Activated CD4-positive, CD25-positive, alpha-beta regulatory T cell treated with anti-CD3 and anti-CD28 coated beads, Interleukin-2, amount 50 U/mL, for 24 hours (primary cell): ENCODE measurements at places on chromosomes 7 and 10.
A peak's percentile ranks its signal among the peaks of the same experiment; 100 is the strongest.

DNA sequence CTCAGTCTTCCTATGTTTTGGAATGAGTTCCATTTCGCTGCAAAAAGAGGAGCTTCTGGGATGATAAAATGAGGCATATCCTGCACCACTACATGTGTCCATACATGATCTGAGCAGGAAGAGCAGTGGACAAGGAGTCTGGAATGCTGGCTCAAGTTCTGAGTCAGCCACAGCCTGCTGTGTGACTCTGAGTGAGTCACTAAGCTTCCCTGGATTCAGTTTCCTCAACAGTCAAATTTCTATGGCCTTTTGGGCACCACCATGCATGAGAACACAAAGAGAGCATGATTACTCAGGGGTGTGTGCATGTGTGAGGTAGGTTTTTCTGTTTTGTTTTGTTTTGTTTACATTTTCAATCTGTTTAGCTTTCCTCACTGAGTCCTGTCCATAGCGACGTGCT lies 254.6 kb downstream of the ANKRD30A start:
- no peak for ATAC-seq

GRCh38 chr7:30968294-30968693 lies 4.5 kb downstream of the GHRHR start:
- no peak for ATAC-seq

- ATAC-seq = no peak
Observed at GRCh38 chr7:20032741-20033140, 184.4 kb downstream of the MACC1 start.

- peak; percentile 64 for ATAC-seq
Observed at GRCh38 chr7:134660961-134661376, 14.3 kb downstream of the BPGM start.

DNA sequence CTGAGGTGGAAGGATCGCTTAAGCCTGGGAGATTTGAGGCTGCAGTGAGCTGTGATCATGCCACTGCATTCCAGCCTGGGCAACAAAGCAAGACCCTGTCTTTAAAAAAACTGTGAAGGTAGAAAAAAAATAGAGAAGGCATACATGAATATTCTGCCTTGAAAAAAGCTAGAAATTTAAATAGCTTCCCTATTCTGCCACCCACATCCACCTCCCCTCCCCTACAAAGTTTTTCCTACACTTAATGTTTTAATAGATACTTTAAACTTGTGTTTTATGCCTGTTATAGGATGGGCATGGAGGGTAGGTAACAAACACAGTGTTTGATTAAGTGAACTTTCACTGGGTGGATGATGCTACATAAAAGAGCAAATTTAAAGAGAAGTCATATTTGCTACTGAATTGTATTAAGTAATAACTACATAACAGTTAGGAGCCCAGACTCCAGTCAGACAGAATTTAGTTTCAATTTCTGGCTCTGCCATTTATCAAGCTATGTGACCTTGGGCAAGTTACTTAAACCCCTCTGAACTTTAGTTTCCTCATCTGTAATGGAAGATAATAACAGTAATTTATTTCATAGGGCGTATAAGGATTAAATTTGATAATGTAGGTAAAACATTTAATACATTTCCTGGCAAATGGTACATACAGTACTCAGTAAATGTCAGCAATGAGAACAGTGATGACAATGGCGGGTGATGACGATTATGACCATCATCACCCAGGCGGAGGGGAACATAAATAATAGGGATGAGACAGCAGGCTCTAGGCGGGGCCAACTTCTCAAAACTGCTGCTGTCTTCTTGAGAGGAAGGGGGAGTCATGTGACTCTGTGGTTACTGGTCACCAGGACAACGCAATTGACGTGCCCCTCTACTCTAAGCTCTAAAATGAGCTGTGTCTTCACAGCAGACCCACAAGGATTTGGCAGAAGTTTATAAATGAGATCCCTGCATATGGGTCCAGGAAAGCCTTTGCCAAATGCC lies 15.8 kb downstream of the DNMBP start:
- peak; percentile 94 for ATAC-seq

- no peak for ATAC-seq
Observed at GRCh38 chr7:31785101-31785500, 98.1 kb downstream of the PPP1R17 start.

DNA sequence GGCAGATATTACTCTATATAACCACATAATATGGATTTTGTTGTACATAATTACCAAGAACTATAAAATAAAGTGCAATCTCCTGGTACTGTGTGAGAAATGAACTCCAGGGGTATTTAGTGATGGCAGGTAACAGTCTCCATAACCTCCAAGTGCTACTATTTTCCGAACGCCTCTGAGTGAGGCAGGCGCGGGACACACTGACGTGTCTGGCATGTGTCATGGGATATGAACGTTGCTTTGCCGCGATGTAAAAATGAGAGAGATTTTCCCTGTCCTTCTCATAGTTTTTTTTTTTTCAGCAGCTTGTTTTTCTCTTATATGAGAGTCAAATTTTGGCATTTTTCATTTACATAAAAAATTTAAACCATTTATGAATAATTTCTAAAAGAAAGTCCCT lies 3.6 kb downstream of the ADARB2 start:
- ATAC-seq = no peak

DNA sequence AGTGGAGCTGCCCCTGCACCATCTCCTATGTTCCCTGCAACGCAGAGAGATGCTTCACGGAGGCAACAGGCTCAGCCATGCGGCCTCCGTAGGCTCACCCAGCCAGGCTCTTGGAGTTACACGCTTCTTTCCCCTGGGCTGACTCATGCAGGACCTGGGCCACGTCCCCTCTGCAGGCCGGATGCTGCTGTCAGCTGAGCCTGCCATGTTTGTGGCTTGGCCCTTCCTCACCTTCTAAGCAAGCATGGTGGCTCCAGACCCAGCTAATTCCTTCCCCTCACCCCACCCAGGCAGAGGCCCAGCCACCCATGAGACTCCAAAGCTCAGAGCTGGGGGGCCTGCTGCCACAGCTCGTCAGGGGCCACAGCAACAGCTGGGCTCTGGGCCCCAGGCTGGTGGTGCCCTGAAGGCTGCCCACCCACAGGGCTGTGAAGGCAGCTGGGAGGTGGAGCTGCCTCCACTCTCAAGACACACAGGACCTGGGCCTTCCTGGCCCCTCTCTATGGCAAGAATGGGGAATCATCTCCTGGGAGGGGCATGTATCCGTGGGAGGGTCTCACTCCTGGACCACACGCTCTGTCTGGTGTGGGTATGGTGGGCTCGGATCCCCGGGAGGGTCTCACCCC lies 219.6 kb downstream of the ELFN1 start:
- ATAC-seq = peak; percentile 30

DNA sequence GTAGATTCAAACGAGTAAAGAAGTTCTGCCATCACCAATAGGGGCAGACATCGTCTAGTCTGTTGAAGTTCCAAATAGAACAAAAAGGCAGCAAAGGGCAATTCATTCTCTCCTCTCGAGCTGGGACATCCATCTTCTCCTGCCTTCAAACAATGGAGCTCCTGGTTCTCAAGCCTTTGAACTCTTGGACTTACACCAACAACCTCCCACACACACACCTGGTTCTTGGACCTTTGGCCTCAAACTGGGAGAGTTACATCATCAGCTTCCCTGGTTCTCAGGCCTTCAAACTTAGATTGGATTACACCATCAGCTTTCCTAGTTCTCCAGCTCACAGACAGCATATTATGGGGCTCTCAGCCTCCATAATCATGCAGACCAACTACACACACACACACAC lies 9.8 kb upstream of the GIMAP5 start:
- ATAC-seq = no peak

- no peak for ATAC-seq
Observed at GRCh38 chr10:11949152-11949551, 93.5 kb downstream of the UPF2 start.

- peak; percentile 71 for ATAC-seq
Observed at GRCh38 chr10:21173802-21174714, 276.9 kb upstream of the NEBL start.

- peak; percentile 14 for ATAC-seq
Observed at GRCh38 chr7:155457544-155458110, 302 bp upstream of the EN2 start.

GRCh38 chr7:139292821-139293220 lies 48.3 kb upstream of the FMC1 start:
- ATAC-seq = no peak

DNA sequence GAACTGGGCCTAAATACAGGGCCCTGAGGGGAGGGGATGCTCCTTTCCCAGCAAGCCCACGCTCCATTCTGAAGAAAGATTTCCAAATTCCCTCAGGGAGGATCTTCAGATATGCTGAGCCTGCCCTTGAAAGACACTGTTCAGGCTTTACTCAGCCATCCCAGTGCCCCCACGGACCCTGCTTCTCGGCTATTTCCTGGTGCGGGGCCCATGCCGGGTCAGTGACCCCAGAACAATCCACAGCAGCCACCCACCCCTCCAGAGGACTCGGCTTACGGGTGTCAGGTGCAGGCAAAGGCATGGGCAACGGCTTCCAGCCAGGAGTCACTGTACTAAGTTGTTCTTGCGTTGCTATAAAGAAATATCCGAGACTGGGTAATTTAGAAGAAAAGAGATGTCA lies 137.1 kb downstream of the OAT start:
- ATAC-seq = no peak

DNA sequence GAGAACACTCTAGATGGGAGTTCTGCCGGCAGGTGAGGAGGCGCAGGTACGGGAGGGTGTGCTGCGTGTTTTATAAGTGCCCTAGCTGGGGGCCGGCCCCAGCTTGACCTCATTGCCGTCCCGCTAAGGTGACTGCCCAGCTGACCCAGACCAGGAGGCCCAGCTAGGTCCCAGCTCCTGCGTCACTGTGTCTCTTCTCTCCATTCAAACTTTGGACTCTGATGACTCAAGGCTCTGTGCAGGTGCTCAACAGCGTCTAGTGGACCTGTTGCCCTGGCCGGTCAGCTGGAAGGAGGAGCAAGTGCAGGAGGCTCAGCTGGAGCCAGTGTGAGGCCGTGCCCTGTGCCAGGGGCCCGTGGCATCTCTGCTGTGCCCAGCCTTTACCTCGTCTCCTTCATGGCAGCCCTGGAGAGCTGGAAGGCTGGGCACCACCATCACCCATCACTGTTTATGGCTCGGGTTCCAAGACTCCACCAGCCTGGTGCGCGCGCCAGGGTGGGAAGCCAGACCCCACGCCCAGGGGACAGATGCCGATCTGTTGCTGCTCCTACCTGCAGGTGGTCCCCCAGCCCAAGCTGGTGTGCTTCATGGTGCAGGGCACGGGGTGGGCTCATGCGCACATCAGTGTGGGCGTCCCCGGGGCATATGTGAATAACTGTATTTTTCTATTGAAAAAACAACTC lies 14.6 kb downstream of the LHPP start:
- ATAC-seq = no peak

- no peak for ATAC-seq
Observed at GRCh38 chr7:47411901-47412300, 170.0 kb downstream of the TNS3 start.

DNA sequence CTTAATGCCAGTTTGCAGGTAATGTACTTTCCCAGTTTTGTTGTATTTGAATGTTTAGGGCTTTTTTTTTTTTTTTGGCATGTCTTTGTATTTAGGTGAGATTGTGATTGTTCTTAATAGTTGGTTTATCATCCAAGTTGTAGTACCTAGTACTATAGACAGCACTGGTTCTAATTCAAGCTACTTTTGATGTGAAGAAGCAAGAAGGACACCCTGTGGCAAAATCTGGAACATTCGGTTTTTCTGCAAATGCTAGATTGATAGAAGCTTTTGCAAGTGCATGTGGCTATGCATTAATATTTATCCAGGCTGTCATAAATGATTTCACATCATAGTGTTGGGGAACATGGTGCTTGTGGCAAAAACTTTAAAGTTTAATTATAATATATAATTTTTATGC lies 248.9 kb downstream of the FOXP2 start:
- no peak for ATAC-seq

- ATAC-seq = no peak
Observed at GRCh38 chr10:124962421-124962820, 20.5 kb downstream of the ZRANB1 start.

DNA sequence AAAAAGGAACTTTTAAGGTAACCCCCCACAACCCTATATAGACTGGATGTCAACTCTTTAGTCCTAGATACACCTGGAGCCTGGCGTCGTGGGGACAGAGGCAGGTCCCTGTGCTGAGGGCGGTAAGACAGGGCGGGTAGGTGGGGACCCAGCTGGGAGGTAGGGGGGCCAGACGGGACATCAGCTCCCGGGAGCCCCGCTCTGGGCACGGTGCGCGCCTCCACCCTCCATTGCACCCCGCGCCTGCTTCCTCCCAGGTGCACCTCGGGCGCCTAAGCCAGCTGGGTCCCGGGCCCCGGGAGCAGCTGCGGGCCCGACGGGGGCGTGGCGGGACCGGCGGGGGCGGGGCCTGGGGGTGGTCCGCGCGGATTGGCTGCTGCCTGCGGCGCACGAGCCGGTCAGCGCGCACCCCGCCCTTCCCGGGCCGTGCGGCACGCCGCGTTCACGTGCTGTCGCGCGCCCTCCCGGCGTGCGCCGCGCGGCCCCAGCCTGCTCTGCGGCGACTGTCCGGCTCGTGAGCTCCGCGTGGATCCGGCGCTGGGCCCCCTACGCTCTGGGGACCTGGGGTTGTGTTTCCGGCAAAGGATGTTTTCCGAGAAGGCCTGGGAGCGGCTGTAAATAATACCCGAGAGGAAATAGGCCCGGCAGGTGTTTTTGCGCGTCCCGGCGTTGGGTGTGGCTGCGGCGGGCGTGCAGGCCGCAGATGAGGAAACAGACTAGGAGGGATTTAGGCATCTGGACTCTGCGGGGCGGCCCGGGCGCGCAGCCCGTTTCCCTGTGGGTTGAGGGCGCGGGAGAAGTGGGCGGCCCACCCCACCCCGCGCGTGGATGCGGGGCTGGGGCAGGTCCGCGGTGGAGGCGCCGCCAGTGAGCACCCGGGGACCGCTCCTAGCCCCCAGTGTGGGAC lies 39.1 kb upstream of the PFKFB3 start:
- peak; percentile 97 for ATAC-seq

- peak; percentile 89 for ATAC-seq
Observed at GRCh38 chr7:159197066-159197975, 52.7 kb upstream of the VIPR2 start.

GRCh38 chr10:3068968-3069737 lies 1.8 kb downstream of the PFKP start:
- ATAC-seq = peak; percentile 8
